ENCODE measurements at places on chromosomes 5 and 9.

DNA sequence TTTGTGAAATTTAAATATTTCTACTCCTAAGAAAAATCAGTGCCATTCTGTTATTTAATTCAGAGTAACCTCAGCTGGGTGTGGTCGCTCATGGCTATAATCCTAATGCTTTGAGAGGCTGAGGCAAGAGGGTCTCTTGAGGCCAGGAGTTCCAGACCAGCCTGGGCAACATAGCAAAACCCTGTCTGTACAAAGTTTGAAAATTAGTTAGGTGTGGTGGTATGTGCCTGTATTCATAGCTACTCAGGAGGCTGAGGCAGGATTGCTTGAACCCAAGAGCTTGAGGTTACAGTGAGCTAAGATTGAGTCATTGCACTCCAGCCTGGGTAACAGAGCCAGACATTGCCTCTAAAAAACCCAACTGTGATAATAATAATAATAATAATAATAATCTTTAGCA is 44.8 kb upstream of the CNTLN start:
- no peak for DNase-seq

- DNase-seq, result no peak
Observed at GRCh38 chr5:156411185-156411613, 84.2 kb downstream of the SGCD start.

GRCh38 chr5:75338408-75338807 is 1.4 kb downstream of the HMGCR start:
- DNase-seq, result no peak

DNA sequence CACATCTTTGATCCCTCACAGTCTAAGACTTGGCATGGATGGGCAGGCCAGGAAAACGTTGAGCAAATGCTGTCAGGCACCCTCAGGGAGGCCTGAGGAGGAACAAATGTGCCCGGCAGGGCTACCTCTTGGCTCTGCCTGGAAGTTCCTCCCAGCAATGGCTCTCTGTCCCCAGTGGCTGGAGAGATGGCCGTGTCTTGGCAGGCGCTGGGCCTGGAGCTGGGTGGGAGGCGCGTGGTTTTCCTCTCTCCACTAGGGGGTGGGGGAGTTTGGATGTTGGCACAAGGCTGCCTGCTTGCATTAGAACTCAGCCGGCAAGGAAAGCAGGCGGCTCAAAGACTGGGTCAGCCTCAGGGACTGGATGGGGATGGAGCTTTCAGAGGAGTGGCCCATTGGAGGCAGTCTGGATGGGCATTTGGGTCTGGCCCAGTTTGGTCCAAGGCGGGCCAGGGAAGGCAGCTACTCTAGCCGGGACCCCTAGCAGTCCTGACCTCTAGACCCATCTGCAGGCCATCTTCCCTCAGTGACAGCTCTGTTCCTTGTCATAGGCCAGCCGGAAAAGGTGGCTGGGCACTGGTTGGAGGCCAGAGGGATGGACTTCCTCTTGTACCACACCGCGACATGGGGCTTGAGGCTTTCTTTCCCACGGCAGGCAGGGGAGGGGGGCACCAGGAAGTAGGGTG is 68.2 kb upstream of the STC2 start:
- no peak for DNase-seq

DNA sequence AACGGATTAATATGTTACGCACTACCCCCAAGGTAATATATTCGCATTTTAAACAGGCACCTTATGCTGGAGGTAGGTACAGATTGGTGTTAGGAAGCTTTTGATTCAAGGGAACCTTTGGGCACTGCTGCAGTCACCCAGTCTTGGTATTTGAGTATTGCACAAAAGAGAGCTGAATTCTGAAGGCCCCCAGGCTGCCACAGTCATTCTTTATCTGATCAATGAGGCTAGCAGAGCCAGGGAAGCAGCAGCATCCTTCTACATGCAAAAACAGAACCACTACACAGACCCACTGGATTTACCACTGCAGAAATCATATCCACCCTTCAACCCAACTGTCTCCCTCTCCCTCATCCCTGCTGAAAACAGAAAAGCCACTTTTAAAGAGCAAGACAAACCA is 121.2 kb upstream of the GRIN3A start:
- DNase-seq, result no peak

GRCh38 chr5:180438785-180439780 is 55.1 kb upstream of the CNOT6 start:
- no peak for DNase-seq

DNA sequence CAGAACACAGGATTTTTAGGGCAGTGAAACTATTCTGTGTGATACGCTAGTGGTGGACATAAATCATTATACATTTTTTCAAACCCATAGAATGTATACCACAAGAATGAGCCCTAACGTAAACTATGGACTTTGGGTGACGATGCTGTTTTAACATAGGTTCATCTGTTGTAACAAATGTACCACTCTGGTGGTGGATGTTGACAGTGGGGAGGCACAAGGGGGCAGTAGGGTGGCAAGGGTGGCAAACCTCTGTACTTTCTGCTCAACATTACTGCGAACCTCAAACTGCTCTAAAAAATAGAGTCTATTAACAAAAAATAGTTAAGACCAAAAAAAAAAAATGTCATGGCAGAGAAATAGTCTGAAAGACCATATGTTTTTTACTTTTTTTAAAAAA is 9.1 kb upstream of the MVB12B start:
- DNase-seq, result no peak

- no peak for DNase-seq
Observed at GRCh38 chr9:95736370-95736769, 139.1 kb upstream of the ERCC6L2 start.

DNA sequence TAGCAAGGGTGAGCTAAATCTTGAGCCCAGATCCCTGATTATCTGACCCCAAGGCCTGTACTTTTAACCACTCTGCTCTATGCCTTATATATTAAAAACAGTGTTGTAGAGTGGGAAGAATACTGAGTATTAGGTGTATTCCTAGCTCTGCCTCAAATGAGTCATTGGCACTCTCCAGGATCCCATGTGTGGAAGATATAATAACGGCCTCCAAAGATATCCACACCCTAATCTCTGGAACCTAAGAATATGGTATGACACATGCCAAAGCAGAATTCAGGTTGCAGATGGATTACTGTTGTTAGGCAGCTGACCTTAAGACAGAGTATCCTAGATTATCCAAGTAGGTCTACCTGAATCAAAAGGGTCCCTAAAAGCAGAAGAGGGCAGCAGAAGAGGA is 110.8 kb downstream of the ADRB2 start:
- DNase-seq, result no peak

- DNase-seq, result no peak
Observed at GRCh38 chr5:137402436-137403187, 96.5 kb downstream of the SPOCK1 start.

- no peak for DNase-seq
Observed at GRCh38 chr9:111037356-111037707, 938 bp downstream of the LPAR1 start.

- DNase-seq, result no peak
Observed at GRCh38 chr9:76588316-76588715, 129.3 kb downstream of the GCNT1 start.

DNA sequence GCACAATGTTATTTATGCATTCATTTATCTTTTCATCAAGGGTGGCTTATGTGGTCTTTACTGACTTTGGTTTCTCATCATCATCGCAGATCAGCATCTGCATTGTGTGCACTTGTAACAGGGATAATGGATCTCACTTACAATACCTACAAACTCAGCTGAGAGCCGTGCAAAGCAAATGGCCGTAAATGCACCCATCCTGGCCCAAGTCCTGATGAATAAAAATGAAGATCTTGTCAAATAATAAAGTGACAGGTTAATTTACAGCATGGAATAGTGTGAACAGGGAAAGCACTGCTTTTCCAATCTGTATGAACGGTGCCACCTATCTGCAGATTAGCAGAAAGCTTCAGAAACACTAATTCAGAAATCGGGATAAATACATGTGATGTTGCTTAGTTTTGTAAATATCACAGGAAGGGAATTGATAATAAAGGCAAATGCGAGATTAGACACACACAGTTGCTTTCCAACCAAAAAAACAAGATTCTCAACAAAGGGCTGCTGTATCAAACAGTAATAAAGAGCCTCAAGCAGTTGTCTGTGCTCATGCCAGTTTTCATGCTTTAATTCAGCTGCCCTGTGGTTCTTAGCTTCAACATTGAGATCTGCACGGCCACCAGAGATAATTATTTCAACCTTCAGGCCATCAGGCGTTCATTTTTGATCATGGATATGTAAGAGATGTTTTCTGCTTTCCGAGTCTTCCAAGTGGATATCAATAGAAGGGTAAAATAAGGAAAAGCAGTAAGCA is 153.4 kb upstream of the POU5F2 start:
- DNase-seq, result no peak

DNA sequence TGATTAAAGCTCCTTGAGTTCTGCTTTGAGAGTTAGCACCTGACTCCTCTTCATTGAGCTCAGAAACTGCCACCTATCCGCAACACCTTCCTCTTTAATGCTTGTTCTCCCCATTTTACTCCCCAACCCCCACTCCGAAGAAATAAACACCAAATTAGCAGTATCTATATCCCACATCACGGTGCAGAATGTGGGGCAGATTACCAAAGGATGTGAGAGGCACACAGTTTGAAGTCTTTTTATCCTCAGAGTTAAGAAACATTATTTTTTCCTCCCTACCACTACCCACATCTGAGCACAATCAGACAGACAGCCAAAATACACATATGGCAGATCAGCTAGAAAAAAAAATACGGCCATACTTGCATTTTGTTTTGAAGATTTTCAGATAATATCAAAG is 26.1 kb upstream of the IL7R start:
- DNase-seq, result no peak

- DNase-seq, result no peak
Observed at GRCh38 chr5:102772273-102772672, 17.2 kb downstream of the PAM start.

GRCh38 chr5:68818057-68818695 is 275.6 kb upstream of the SLC30A5 start:
- DNase-seq, result no peak

GRCh38 chr9:129945314-129945713 is 97.7 kb downstream of the FNBP1 start:
- no peak for DNase-seq

DNA sequence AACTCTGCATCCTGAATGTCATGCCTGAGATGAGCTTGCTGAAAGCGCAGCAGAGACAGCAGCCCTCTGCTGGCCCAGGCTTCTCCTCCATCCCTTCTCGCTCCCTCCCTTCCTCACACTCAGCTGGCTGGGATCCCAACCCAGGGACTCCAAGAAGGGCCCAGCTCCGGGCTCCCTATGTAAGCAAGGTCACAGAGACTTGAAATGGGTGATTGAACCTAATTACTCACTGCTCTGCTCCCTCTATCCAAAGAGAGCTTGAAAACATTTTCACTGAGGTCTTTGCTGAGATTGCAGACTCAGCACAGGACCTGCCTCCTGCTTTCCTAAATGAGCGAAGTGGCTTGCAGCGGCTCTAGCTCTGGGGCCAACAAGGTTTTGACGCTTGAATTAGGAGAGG is 42.8 kb downstream of the RAPGEF1 start:
- DNase-seq, result no peak

DNA sequence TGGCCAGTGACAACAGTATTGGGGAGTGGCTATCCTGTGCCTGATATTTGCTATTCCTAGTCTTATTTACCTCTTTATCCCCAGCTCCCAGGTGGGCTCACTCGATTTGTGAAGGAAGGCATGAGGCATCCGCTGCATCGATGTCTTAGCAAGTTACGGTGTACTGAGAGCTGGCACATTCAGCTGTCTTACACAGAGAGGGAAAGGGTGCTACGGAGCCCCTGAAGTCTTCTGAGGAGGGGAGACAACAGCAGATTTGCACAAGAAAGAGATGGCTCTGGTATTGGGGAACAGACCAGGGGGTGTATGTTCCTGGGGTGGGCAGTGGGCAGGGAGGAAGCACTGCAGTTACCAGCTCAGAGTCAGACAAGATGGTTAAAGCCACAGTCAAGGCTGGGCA is 172.6 kb downstream of the FGF18 start:
- no peak for DNase-seq

- DNase-seq, result no peak
Observed at GRCh38 chr5:34652914-34653313, 3.2 kb upstream of the RAI14 start.

DNA sequence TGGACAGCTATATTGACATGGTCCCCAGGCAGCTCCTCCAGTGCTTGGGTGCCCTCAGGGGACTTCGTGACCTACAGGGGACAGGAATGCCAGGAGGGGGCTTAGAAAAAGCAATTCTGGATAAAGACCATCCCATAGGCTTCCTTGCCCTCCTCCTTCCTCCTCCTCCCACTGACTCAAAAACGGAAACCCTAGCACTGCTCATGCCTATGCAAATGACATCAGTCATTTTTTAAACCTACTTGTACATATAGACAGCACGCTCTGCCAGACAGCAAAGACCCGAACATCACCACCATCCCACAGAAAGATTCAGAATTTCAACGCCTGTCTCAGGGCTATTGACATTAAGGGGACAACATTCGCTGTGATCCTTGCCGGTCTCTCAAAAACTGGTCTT is 11.0 kb downstream of the IGFBPL1 start:
- DNase-seq, result no peak

DNA sequence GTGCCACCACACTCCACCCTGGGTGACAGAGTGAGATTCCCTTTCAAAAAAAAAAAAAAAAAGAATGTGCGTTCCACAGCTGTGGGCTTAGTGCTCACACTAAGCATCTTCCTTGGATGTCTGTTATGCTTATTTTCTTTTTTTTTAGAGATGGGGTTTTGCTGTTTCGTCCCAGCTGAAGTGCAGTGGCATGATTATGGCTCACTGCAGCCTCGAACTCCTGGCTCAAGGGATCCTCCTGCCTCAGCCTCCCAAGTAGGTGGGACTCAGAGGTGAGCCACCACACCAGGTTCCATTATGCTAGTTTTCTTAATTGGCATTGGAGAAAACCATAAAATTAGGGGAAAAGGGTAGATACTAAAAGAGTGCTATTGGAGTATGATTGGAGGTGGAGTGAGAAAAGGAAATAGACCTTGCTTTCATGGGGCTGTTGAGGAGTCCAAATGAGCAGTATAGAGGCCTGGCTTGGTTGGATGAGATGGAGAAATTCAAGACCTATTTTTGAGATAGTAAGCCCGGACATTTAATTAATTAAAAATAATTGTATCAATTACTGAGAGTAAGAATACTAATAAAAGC is 978 bp upstream of the BRD3OS start:
- no peak for DNase-seq

DNA sequence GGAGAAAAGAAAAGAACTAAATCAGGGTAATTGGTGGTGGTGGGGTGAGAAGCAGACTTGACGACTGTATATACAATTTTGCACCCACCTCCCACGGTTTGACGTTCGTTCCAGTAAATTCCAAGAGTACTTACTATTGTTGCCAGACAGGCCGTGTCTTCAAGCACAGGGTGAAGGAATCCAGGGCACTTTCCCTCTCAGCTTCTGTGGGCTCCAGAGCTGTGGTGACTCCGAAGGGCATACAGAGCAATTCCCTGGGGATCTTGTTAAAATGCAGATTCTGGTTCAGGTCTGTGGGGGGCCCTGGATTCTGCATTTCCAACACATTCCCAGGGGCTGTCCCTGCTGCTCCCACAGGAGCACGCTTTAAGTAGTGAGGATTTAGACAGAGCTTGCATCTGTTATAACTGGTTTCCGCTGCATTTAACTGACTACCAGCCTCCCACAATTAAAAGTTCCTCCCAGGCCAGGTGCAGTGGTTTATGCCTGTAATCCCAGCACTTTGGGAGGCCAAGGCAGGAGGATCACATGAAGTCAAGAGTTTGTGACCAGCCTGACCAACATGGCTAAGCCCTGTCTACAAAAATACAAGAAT is 49.3 kb upstream of the FANCC start:
- no peak for DNase-seq

All from stimulated activated CD8-positive, alpha-beta memory T cell treated with anti-CD3 and anti-CD28 coated beads, Interleukin-2, amount 100 ng/mL, for 48 hours (primary cell).